ENCODE measurements at places on chromosomes 2 and 18. TPM values are rescaled to one million over a fixed set of nuclear protein-coding genes. Genes with fewer than 3 reads are reported as not detected.

The NXPH2 gene
- not detected for total RNA-seq

The CNNM3 gene
- total RNA-seq: 13.8 TPM

The CENPA gene
- total RNA-seq: 46.7 TPM

The POTEF gene
- total RNA-seq: not detected

The TMEM37 gene
- total RNA-seq: 1.5 TPM

The FKBP1B gene
- 10.1 TPM for total RNA-seq

All from A549 treated with ZK216348 at 1 μM for 4 hours (cell line).